Naive thymus-derived CD4-positive, alpha-beta T cell (primary cell): ENCODE measurements at places on chromosomes 6 and 20.

- no peak for DNase-seq
These were observed 42.1 kb upstream of the SLC22A3 start for GRCh38 chr6:160305926-160306713.

- DNase-seq = no peak
These were observed 26.8 kb upstream of the SLC22A7 start for GRCh38 chr6:43271103-43271815.

- DNase-seq = peak; percentile 54
These were observed 205.5 kb downstream of the ZNF217 start for GRCh38 chr20:53387983-53388675.

GRCh38 chr6:88124925-88125557 is 41.1 kb downstream of the CNR1 start:
- DNase-seq = no peak

GRCh38 chr20:23187751-23188150 is 101.6 kb upstream of the CD93 start:
- no peak for DNase-seq

GRCh38 chr6:148203970-148204369 is 138.7 kb upstream of the SASH1 start:
- DNase-seq = peak; percentile 66

DNA sequence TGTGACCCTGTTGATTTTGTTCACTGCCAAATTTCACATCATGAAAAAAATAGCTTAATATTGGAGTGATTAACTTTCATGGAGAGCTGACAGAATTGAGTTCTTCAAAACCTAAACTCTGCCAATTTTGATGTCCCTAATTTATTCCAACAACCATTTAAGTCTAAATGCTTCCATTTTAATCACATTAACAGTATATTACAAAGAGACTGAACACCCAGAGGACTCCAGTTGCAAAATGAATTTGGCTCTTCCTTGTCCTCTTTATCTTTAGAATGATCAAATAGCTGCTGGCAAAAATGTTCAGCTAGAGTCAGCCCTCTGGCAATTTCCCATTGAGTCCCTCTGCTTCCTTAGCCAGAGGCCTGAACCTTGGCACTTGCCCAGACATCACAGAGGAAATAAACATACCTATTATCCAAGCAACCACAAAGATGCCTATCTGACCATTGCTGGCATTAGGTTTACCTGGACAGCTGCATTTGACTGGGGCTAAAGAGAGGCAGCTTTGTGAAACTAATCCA is 299.0 kb upstream of the STXBP5 start:
- no peak for DNase-seq

DNA sequence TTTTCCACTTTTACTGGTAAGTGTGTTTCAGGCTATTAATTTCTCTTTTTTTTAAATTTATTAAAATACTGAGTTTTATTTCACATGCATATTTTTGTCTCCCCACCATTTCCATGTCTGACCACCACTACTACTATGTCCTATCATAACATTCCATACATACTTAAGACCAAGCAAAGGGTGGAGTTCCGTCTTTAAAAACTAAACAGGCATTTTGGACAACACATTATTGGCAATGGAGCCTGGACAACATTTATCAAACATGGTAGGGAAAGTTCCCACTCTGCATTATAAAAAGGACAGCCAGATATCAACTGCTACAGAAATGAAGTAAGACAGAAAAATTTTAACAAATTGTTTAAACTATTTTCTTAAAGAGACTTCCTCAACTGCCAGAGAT is 91.9 kb downstream of the LMBRD1 start:
- DNase-seq = no peak

DNA sequence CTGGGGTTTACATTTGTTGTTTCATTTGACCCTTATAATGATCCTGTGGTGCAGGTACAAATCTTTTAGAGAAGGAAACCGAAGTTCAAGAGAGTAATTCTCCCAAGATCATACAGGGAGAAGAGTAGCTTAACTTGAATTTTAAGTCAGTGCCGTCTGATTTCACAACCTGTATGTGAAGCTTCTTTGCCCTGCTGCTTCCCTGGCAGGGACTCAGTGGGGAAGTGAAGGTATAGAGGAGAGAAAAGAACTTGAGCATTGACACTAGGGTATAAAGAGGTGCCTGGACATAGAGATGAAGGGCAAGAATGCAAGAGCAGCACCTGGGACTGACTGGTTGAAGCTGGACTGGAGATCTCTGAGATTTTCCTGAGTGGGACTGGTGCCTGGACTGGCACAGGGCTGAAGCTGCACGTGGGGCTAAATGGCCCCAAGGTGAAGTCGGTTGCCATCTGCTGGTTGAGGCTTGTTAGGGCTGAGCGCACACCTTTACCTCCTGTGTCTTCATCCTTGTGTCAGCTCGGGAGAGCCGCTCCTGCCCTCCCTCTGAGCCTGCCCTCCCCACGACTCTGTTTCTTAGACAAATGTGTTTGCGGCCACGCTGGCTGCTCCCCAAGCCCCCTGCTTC is 41.8 kb downstream of the FARS2 start:
- peak; percentile 44 for DNase-seq

DNA sequence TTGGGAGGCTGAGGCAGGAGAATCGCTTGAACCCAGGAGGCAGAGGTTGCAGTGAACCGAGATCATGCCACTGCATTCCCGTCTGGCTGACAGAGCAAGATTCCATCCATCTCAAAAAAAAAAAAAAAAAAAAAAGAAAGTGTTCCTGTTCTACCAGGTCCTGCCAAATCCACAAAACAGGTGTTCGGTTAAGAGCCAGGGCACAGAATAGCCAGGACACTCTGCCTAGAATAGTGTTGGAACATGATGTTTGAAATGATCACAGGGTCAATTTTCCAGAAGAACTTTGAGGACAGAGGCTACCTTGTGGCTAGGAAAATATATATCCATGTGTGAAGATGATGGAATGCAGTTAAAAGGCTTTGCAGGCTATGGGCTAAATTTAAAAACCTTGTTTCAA is 63.6 kb upstream of the TRAF3IP2 start:
- DNase-seq = no peak

GRCh38 chr20:48592107-48592940 is 235.5 kb downstream of the PREX1 start:
- DNase-seq = no peak

DNA sequence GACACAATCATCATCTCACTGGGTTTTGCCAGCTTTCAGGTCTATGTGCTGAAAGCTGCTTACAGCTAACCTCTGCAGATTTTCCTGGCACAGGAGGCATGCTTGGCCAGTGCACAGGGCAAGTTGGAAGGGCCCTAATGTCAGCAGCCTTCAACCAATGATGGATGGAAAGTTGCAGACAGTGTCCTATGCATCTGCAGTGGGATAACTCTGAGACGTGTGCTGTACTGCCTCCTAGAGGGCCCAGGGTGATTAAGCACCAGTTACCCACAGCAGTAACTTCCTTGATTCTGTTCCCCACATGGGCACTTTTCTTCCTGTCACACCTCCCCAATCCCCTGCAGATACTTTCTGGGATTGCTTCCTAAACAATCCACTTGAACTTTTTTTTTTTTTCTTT is 38.6 kb downstream of the OVOL2 start:
- no peak for DNase-seq

GRCh38 chr6:165390475-165390874 is 81.1 kb upstream of the C6orf118 start:
- DNase-seq = no peak

DNA sequence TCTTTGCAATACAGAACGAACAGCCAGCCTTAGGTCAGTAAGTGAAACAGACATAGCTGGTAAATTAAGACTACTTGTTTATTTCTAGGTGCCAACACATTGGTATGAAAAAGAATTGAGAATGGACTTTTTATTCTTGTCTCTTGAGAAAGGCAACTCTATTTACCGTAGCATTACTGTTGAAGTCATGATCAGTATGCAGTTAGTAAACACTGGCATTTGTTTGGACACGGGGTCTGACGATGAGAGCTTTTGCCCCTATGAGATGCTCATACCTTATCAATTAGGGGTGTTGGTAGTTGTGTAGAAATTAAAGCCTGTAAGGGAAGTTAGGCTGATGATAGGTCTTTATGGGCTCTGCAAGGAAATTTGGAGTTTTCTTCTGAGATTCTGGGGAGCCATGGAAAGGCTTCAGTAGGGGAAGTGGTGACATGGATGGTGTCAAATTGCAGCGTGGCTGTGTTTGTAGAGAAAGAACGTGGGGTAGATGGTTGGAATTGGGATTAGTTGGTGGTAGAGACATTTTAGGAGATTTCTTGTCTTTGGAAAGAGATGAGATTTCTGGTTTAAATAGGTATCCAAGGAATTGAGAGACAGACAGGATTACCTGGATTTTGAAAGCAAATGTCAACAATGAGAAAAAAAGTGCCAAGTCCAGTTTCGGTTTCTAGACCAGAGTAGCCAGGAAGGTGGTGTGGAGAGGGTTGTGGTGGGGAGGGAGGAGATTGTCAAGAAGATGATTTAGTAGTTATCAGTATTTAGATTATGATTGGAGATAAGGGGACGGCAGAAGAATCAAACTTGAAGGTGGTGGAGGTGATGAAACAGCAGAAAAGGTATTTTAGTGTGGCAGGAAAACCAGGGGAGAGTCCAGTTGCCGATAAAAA is 116.6 kb downstream of the JARID2 start:
- no peak for DNase-seq

GRCh38 chr6:97110626-97111025 is 172.4 kb downstream of the MMS22L start:
- no peak for DNase-seq

- DNase-seq = no peak
These were observed 13.0 kb downstream of the ATRN start for GRCh38 chr20:3483784-3484183.

GRCh38 chr6:122869437-122870024 is 80.5 kb downstream of the SMPDL3A start:
- no peak for DNase-seq

GRCh38 chr20:54346276-54346675 is 129.1 kb upstream of the DOK5 start:
- no peak for DNase-seq

DNA sequence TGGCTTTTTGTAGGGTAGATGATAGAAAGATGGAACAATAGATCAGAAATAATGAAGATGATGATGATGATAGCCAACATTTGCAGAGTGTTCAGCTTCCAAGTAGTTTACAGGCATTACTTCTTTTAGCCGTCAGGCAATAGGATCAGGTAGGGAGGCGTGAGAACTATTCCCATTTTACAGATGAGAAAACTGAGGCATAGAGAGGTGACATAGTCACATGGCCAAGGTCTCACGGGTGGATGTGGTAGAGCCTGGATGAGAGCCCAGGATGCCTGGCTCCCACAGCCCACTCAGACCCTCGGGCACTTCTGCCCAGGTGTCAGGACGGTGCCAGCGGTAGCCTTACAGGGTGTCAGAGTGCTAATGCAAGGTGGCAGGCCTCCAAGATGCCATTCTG is 26.0 kb upstream of the TM9SF4 start:
- DNase-seq = no peak

- peak; percentile 67 for DNase-seq
These were observed 3.4 kb upstream of the BHLHE23 start for GRCh38 chr20:63009988-63010769.

GRCh38 chr20:41133709-41134361 is 3.5 kb upstream of the PLCG1 start:
- DNase-seq = peak; percentile 62

DNA sequence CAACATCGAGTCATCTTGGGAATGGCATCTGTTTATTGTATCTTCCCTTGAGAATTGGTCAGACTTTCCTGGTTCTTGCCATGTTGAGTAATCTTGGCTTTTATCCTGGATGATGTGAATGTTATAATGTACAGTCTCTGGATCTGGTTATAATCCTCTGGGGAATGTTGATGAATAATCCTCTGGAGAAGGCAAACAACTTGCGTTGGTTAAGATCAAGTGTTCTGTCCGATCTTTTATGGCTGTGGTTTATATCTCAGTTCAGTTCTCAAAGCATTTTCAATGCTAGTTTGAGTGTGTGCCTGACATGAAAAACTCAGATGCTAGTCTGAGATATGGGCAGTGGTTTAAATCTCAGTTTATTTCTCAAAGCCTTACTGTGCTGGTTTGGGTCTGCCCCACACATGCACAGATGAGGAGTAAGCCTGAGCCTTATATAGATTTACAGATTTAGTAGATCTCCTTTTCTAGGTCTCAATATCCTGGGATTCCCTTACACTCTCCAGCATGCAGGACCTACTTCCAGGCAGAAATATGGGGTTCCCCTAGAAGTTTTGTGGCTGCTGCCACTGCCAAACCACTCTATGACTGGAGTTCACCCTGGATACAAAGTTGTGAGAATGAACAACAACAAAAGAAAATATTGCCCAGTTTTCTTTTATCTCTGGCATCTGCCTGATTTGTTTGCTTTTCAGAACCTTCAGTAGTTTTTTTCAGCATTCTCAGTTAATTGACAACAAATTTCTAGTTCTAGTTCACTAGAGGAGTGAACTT is 191.8 kb upstream of the MAN1A1 start:
- no peak for DNase-seq

DNA sequence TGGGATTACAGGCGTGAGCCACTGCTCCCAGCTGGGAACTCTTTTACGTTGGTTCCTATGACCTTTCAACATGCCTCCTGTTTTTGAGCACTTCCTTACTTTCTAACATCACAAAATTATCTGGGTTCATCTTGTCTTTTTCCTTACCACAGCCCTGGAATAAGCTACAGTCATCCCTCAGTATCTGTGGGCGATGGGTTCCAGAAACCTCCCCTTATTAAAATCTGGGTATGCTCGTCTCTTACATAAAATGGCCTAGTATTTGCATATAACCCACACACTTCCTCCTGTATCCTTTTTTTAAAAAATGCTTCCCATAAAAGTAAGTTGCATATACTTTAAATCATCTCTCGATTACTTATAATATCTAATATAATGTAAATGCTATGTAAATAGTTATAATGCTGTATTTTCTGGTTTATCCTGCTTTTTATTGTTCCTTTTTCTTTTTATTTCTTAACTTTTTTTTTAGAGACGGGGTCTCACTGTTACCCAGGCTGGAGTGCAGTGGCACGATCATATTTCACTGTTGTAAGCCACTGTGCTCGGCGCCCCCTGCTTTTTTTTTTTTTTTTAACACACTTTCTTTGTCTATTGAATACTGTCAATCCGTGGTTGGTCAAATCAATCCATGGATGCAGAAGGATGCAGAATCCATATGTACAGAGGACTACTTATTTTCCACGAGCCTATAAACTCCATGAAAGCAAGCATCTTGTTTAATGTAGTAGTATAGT is 9.2 kb downstream of the RPF2 start:
- DNase-seq = no peak

GRCh38 chr6:26280407-26280806 is 84.6 kb upstream of the BTN3A2 start:
- DNase-seq = no peak
